ENCODE measurements at places on chromosomes 3 and 15. TPM values are rescaled to one million over a fixed set of nuclear protein-coding genes. Genes with fewer than 3 reads are reported as not detected.

The MCCC1 gene
- polyA plus RNA-seq, result 76.0 TPM

The DNASE1L3 gene
- 9.2 TPM for polyA plus RNA-seq

DNA sequence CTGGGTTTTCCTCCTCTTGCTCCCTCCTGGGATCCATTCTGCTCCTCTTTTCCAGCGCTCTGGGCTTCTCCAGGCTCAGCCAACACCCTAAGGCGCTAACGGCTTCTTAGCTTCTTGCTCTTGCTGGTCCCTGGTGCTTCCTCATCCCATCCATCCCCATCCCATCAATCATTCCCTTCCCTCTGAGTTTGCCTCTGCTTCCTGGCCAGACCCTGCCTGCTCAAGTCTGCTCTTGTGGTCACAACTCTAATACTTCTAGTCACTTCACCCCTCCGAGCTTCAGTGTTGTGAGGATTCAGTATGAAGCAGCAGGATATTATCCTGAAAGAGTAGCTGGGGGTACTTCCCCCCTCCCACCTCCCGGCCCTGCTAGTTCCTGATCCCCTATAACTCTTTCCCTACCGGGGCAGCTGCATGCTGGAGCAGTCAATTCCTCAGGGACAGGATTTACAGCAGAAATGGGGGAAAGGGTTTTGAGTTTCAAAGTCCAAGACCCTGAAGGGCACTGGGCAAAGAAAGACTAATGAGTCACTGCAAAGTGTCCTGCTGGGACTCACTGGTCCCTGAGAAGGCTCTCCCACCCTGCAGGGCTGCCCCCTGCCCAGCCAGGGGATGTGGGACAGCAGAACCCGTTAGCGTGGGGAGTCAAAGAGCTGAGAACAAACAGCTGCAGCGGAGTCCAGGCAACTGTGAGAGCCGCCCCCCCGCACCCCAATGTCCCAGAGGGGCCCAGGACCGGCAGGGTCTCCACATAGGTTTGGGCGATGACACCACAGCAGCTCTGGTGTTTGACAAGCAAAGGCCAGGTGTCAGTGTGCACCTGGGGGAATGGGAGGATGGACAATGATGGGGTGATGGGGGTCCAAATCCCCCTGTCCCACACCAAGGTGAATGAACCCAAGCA, 2.3 kb upstream of the SYNM start:
- DNase-seq, result no peak

DNA sequence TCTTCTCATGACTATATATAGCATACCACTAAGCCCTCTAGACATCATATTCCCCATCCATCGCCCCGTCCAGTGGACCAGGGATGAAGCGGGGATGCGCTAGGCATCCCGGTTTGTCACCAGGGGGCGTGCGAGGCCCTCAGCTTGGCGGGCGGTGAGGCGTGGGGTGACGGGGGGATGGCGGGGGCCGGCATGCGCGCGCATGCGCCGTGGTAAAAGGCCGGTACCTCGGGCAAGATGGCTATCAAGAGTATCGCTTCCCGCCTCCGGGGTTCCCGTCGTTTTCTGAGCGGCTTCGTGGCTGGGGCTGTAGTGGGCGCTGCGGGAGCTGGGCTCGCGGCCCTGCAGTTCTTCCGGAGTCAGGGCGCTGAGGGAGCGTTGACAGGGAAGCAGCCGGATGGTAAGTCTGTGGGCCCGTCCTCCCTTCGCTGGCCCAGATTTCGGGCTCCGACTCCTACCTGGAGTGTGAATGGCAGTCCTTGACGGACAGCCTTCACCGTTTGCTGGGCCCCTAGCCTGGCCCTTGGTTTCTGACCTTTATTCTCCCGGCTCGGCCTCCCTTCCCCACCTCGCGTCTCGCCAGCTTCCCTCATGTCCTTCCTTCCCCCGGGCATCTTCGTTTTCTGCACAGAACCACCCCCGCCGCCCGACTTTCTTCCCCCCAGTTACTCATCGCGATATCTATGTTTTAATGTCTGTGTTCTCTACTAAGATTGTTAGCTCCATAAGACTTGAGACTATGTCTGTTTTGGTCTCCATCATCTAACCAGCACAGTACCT, at the start of gene EXOG:
TSS of gene EXOG (plus strand) at position 210 of the 780 bp plus-strand sequence. CDS start at position 238, 28 bp downstream.
- peak; percentile 90 for DNase-seq

DNA sequence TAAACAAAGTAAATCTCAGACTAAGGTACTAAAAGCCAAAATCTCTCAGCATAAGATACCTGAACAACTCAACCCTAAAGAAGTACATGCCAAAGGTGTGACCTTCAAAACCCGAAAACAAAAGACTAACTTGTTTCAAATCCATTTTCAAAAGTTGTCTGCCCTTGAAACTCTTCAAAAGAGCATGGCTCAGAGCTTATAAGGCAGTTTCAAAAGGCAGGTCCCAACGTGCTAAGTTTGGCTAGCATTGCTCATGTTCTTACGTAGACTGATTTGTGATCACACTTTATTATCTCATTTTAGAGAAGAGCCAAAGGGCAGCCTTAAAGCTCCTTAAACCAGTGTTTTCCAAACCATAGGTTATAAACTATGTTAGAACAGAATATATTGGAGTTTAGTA, 112.2 kb downstream of the FEZF2 start:
- DNase-seq, result no peak

GRCh38 chr3:108283989-108284388, 12.4 kb upstream of the HHLA2 start:
- DNase-seq, result no peak

GRCh38 chr3:133593243-133593642, 19.8 kb downstream of the CDV3 start:
- DNase-seq, result no peak

DNA sequence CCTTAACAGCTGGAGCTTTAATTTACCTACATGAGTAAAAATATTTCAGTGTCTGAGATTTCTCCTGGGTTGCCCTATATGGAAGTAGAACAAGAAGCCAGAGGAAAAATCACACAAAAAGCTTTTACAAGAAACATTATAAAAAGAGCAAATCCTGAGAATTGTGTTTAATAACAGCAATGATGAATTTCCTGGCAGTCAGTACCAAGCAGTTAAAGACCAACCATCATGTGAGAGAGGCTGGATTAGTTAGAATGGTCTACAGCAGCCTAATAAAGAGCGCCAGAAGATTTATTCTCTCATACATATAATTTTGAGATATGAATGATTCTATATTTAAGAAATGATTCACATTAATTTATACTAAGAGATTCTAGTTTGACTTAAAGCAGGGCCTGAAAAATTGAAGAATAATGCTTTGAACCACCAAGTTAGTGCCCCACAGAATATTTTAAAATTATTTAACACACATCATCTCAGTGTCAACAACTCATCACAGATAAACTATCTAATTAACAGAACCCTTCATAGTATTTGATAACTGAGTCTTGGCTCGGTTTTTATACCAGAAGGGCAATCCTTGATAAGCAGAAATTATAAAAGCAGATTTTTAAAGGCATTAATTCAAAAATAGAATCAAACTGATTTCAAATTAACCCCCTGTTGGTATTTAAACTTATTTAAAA, 59.9 kb upstream of the DPH6 start:
- DNase-seq, result no peak

DNA sequence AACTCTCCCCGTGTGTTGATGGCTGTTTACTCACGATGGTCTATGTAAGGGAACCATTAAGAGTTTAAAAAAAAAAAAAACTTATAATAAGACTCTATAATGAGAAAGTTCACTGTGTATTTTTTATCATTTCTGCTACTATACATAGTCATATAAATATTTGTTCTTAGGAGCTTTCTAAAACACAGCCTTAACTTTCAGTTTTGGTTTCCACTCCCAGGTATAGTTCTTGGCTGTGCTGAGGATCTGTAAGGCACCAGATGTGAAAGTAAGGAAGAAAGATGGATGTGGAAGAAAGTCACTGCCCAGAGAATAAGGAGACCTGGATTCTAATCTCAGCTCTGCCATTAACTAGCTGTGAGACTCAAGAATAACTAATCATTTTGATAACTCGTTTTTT, 101.9 kb upstream of the THBS1 start:
- no peak for DNase-seq

- DNase-seq, result peak; percentile 76
Measured at GRCh38 chr15:36882487-36883131, 217.7 kb downstream of the MEIS2 start.

DNA sequence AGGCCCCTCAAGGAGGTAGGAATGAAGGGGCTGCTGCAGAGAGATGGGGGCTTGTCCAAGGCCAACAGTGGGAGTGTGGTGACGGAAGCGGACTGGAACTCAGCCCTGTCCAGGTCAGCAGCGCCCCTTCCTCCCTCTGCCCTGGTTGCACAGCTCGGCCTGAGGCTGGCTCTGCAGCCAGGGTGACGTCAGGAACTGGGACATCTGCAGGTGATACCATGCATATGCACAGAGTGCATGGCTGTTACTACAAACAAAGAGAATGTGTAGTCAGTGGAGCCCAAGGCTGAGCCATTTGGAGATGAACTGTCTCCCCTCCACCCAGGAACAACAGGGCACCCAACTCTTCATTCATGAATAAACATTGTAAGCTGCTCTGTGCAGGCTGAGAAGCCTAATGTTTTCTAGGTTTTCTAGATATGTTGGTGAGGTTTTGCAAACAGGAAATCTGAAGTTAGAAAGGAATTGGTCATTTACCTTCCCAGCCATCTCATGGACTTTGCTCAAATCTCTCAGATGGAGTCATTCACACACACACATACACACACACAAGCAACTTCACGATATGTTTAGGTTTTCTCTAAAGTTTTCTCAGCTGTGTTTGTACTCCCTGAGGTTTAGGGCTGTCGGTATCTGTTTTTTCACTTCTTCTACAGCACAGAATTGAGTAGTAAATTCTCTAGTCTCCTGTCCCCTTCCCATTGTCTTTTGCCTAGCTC, 117.2 kb downstream of the TLE3 start:
- no peak for DNase-seq

- DNase-seq, result no peak
Measured at GRCh38 chr3:130948929-130949328, 55.0 kb downstream of the ATP2C1 start.

- no peak for DNase-seq
Measured at GRCh38 chr3:129567176-129567705, 24.3 kb downstream of the H1-8 start.

- no peak for DNase-seq
Measured at GRCh38 chr3:143427631-143428030, 308.1 kb downstream of the CHST2 start.

- DNase-seq, result no peak
Measured at GRCh38 chr3:52398670-52399081, 46.2 kb downstream of the SEMA3G start.

GRCh38 chr15:67573194-67573593, 30.7 kb downstream of the MAP2K5 start:
- DNase-seq, result no peak

- DNase-seq, result no peak
Measured at GRCh38 chr15:48766196-48766595, 44.7 kb downstream of the CEP152 start.

- no peak for DNase-seq
Measured at GRCh38 chr3:48018841-48019240, 2.6 kb upstream of the MAP4 start.

Measured in left kidney (tissue), 8 donors.